ENCODE measurements at places on chromosomes 5 and 9.
A peak's percentile ranks its signal among the peaks of the same experiment; 100 is the strongest.

DNA sequence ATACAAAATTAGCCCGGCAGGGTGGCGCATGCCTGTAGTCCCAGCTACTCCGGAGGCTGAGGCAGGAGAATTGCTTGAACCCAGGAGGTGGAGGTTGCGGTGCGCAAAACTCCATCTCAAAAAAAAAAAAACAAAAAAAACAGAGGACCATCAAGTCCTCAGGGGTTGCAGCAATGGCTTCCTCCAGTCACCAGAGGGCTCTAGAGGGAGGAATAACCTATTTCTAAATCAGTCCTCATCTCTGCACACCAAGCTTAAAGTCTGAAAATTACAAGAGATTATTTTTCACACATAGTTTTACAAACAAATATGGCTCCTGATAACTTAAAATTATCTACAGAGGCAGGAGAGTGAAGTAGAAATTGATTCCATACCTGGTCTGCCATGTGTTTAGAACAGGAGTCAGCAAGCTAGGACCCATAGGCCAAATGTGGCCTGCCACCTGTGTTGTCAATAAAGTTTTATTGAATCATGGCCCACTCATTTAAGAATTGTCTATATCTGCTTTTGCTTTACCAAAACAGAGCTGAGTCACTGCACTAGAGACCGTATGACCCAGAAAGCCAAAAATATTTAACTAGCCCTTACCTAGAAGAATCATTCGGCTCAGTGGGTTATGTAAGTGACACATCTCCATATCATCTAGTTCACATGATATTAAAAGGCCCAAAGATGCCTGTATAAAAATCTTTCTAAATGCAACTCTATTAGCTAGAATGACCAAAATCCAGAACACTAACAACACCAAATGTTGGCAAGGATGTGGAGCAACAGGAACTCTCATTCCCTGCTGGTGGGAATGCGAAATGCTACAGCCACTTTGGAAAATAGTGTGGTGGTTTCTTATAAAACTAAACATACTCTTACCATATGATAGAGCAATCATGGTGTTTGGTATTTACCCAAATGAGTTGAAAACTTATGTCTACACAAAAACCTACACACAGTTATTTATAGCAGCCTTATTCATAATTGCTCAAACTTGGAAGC lies 207.7 kb downstream of the FRMD3 start:
- no peak for DNase-seq

DNA sequence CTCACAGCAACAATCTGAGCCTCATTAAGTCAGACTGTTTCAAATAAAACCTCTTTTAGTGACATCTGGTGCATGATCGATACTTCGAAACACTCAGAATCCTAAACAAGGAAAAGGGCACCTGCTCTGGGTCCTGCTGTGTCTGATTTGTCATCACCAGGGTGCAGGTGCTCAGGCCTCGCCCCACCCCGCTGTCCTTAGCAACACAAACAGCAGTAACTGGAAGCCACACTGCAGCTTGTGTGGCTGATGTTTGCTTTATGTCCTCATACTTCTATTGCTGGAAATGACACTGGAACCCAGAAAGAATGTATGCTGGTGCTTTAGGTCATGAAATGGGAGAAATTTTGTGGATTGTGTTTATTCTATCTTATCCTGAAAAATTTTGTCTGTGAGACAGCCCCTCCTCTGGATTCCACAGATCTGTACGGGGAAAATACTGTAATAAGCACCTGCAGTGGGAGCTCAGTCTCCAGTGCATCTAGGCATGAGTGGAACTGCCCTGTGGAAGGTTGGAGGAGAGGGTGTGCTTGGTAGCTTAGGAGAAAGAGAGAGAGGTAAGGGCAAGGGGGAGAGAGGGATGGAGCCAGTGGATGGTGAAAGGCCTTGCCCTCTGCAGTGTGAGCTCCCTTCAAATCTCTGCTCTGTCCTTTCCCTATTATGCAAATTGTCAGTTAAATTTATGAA lies 284.2 kb downstream of the SMARCA2 start:
- DNase-seq: no peak

DNA sequence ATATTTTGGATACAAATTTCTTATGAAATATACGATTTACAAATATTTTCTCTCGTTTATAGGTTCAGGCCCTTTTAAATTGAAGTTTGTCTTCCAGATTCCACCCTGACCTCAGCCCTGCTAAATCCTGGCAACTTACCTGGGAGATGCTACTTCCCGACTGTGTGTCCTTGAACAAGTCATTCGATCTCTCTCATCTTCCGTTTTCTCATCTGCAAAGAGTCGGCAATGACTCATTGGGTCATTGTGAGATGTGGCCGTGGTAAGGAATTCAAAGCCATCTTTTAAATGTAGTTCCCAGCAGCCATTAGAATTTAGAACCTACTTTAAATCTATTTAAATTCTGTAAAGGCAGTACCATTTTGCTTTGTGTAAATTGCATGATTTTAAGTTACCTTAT lies 72.5 kb downstream of the LHX2 start:
- no peak for DNase-seq

- no peak for DNase-seq
Measured at GRCh38 chr9:136709454-136710109, 2.8 kb upstream of the DIPK1B start.

DNA sequence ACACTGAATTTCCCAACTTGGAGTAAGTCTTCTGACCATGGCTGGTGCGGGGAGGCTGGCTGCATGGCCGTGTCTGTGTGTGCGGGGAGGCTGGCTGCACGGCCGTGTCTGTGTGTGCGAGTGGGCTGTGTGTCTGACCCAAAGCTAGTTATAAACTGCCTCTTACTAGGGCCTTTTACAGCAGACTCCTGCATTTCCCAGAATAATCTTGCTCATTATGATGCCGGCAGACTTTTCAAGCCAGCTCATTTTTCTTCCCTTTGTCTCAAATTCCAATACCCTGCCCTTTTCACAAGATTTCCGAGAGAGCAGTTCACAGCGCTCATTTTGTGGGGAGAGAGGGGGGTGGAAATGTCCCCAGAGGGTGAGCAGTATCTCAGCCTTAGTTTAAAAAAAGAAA lies 470.7 kb upstream of the BRINP1 start:
- DNase-seq: no peak

DNA sequence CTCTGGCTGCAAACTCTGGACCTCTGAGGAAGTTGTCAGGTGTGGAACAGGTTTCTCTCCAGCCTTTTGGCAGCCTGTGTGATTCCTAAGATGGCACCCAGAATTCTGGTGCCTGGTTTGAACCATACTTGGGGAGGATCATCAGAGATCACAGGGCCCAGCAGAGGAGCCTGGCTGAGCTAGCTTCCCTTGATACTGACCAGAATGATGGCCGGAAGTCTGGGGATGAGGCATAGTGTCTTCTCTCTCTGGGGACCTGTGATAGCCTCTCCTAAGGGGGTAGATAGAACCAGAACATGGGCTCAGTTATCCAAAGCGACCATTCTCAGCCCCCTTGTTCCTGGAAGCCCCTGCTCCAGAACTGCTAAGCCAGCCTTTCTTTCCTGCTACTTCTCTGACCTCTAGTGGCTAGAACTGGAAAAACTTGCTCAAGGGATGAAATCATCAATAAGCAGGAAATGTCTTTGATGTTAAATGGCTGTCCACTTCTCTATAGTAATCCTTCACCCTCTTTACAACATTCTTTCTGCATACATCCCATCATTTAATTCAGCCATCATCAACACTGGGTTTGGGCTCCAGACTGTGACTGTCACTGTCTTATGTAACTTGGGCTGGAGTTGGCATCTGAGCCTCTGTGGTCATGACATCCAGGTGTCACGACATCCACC lies 55.1 kb downstream of the C9orf152 start:
- DNase-seq: no peak

- peak; percentile 8 for DNase-seq
Measured at GRCh38 chr5:103340717-103341388, 82.3 kb downstream of the MACIR start.

DNA sequence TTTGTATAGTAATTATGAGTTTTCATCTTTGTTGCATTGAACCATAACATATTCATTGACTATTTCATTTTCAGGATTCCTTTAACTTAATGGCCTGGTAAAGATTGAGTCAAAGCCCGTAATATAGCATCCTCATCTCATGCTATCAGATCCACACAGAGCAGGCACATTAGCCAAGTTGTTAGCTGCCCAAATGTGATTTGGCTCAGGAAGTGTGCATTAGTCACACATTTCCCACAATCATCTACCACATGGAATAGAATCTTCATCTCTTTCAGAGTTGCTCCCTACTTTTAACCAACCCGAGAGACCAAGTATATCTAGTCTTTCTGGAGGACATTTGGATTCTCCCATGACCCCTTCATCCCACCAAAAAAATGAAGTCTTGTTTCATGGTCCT lies 481.0 kb upstream of the PTGER4 start:
- DNase-seq: no peak

DNA sequence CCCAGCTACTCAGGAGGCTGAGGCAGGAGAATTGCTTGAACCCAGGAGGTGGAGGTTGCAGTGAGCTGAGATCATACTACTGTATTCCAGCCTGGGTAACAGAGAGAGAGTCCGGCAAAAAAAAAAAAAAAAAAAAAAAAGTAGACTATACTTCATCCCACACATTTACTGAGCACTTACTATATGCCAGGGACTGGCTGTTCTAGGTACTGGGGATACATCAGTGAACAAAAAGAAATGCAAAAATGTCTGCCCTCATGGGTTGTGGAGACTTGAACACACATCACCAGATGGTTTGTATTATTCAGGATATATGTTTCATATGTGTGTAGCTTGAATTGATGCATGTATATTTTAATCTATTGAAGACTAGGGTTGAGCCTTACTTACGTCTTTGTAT lies 2.9 kb upstream of the LHFPL2 start:
- DNase-seq: no peak

- no peak for DNase-seq
Measured at GRCh38 chr9:32264170-32264864, 120.1 kb upstream of the ACO1 start.

DNA sequence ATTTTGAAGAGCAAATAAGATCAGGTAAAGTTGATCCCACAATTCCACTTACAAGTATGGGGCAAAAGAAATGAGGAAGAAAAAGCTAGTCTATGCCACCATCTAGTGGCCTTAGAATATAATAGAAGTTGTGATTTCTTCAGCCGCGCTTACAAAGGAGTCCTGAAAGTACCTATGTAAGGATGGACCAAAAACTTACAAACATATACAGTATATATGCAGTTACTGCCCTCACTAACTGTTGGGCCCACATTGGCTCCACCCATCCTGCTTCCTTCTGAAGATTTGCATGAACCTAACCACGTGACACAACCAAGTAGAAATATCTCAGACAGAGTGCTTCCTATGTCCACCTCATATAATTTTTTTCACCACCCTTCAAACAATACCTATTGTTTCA lies 11.7 kb upstream of the OR13D1 start:
- peak; percentile 6 for DNase-seq

- no peak for DNase-seq
Measured at GRCh38 chr9:18979367-18979766, 53.6 kb downstream of the SAXO1 start.

DNA sequence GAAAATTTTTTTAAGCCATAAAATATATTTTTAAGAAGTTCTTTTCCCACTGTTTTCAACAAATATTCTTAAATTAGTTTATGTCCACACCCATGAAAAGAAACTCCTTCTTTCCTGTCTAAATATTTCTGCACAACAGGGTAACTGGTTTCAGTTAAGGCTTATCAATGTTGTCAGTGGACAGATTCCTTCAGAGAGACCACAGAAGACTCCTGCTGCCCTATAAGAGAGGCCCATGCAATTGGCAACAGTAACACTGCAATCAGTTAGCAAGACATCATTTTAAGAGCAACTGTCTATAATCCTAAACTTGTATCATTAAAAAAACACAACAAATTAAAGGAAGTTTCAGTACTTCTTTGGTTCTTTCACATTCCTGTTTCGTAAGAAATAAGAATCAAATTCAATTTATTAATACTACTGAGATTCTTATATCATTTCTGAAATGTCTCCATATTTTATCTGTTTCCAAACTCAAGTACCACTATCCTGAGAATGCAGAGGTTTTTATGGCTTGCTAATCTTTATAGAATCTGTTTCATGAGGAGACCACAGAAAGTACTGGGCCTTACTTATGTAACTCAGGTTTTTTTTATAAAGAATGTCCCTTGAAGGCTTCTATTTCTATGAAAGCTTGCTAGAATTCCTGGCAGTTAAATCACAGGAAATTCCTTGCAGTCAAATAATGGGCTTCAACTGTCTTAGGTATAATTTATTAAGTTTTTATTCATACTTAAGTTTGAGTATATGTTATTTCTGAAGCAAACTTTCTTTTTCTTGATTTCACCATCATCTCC lies 240.2 kb downstream of the RFX3 start:
- no peak for DNase-seq
